ENCODE measurements at places on chromosomes 12 and 14.
A peak's percentile ranks its signal among the peaks of the same experiment; 100 is the strongest.

- DNase-seq: no peak
Measured at GRCh38 chr12:3795066-3795465, 42.2 kb upstream of the CRACR2A start.

DNA sequence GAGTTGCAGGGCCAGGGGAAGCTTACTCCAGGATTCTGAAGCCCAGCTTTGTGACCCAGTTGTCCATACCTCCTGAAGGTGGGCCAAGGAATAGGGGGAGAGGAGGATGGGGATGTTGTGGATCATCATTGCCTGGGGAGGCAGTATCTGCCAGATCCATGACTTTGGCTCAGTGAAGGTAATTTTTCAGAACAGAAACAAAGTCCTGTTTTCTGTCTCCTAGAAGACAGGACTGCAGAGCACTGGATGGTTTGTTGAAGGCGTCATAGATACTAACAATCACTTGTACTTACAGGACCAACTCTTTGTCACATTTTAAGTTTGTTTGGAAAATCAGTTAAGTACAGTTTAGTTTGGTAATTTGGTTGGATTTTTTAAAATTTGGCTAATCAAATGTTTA is 38.4 kb downstream of the ANO6 start:
- DNase-seq: no peak

- no peak for DNase-seq
Measured at GRCh38 chr14:53260928-53261327, 107.8 kb upstream of the DDHD1 start.

DNA sequence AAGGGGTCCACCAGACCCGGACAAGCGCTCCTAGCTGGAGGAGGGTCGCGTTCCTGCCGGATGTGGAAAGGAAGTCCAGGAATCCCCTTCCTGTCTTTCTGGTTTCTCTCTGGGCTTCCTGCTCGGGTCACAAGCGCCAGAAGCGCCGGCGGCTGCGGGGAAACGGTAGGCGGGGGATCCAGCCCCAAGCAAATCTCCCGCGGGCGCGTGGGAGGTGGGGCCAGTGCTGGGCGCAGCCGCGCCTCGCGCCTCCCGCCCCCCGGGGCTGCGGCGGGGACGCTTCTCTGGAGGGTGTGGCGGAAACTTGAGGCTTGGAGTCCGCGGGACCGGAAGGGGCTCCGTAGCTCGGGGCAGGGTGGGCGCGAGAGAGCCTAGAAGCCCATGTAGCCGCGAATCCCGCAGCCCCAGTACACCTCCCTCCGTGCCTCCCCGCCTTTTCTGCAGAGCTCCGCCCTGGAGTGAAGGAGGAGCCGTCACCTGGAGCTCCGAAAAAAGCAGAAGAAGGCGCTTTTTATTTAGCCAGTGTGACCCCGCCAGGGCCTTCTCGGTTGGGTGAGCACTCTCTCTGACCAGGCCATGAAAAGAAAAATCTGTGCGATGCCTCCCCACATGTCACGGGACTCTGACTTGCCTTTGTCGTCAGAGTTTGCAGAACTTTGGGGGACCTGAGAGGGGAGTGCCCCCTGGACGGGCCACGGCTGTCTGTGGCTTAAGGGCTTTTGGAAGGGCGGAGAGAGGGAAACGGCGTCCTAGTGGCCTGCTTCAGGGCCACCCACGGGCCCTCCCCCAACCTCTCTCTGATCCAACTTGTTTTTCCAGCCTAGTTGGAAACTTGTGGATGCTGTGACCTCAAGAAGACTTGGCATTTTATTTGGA is 21.4 kb upstream of the CLEC2D start:
- DNase-seq: peak; percentile 92

GRCh38 chr12:132263061-132263360 is 66.4 kb downstream of the GALNT9 start:
- DNase-seq: no peak

- DNase-seq: peak; percentile 21
Measured at GRCh38 chr12:2691345-2692071, 103.3 kb upstream of the FKBP4 start.

- DNase-seq: no peak
Measured at GRCh38 chr12:18975933-18976332, 153.6 kb upstream of the PLEKHA5 start.

DNA sequence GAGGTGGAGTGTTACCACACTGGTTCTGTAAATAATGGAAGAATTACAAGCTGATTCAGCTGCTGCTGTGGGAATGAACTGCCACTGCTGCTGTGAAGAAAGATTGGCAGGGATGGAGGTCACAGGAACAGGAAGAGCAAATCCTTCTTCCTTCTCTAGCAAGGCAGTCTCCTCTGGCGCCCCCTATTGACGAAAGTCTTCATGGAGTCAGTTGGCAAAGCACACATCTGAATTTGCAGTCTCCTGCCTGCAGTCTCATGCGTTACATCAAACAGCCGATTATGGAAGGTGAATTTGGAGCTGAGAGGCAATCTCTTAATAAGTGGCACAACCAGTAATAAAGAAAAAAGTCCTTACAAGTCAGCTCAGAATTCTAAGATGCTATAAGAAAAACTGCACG is 106.0 kb upstream of the TMTC1 start:
- DNase-seq: peak; percentile 2

DNA sequence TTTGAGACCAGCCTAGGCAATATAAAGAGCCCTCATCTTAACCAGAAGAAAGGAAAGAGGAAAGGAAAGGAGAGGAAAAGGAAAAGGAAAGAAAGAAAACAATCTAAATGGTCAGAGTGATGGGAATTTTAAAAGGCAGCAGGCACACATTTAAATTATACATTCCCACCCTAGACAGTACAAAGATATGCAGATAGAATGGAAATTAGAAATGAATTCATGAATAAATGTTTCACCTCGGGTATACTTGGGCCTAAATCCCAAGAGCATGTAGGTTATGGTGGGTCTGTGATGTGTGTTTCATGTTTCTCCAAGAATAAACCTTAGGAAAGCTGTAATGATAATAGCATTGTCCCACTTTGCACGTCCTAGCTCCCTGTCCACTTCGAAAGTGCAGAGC is 104.6 kb upstream of the SLCO1C1 start:
- DNase-seq: no peak

DNA sequence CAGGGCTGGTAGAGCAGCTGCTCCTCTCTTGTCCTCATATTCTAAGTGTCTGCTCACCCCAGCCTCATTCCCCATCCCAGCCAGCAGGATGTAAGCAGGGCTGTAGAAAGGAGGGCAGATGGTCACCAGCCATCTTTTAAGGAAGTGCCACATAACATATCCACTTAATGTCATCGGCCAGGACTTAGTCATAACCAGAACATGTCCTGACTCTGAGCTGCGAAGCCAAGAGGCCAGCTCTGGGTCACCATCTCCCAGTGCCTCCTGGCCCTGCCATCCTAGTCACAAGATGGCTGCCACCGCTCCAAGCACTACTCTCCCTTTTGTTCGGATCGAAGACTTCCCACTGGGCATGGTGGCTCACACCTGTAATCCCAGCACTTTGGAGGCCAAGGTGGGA is 123.9 kb downstream of the PLXNC1 start:
- no peak for DNase-seq

DNA sequence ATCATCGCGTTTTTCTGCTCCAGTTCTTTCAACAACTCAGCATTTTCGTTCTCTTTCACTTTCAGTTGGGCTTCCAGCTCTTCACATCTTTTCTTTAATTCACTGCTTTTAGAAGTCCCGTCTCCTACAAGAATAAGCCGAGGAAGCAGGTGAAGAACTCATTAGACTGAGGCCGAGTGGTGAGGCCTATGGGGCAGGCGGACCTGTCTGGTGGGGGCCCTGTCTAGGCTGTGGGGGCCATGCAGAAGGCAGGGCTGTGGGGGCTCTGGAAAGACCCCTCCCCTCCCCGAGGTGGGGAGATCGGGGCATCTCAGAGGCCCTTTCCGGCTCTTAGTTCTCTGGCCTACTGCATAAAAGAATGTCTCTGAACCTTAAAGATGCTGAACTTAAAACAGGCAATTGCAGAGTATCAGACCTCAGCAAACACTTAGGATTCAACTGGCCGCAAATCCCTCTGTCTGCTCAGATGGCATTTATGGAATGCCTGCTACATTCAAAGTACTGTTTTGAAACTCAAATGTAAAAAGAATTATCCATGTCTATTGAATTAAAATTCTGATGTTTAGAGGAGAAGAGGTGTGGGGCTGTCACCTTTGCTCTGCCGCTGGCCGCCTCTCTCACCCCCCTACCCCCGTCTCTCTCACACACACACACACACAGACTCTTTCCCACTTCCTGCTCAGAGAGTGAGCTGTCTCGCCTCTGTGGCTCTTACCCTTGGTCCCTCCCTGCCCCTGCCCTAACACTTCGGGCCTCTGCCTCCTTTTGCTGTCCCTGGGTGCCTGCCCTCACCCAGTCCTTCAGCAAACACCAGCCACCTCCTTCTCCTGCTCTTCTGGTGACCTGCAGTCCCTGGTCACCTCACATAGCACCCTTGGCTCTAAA is 34.7 kb downstream of the CCDC92 start:
- DNase-seq: no peak

- no peak for DNase-seq
Measured at GRCh38 chr12:92759634-92760268, 57.0 kb downstream of the PLEKHG7 start.

GRCh38 chr14:68379510-68380328 is 413.1 kb downstream of the ZFP36L1 start:
- DNase-seq: no peak

DNA sequence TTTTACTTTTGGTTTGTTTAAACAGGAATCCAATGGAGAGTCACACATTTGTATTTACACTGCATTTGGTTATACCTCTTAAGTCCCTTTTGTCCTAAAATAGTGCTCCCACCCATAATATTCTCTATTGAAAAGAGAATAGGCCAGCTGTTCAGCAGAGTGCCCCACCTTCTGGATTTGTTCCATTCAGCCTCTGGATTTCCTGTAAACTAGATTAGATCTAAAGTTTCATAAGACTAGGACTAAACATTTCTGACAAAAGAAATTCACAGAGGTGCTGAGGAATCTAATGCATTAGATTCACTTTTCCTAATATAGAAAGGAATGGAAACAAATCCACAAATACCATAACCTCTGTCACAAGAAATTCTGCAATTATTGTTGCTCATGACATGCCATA is 38.1 kb downstream of the GCH1 start:
- DNase-seq: no peak

DNA sequence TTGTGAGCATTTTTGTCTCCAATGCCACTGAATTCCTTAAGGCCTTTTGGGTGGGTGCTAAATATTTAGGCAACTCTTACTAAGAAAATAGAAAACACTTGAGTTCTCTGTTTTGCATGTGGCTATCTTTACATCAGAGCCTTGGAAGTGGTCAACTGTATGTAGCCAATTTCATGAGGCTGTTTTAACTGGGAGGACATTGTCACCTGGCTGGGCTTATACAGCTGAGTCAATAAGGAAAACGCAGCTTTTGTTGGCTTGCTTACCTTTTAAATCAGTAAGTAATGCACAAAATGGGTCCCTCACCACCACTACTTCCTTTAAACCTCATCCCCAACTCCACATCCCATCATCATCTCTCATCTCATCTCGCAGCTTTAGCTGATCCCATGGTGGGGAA is 194.3 kb downstream of the RGS6 start:
- no peak for DNase-seq

- no peak for DNase-seq
Measured at GRCh38 chr14:90778571-90779255, 37.5 kb downstream of the TTC7B start.

DNA sequence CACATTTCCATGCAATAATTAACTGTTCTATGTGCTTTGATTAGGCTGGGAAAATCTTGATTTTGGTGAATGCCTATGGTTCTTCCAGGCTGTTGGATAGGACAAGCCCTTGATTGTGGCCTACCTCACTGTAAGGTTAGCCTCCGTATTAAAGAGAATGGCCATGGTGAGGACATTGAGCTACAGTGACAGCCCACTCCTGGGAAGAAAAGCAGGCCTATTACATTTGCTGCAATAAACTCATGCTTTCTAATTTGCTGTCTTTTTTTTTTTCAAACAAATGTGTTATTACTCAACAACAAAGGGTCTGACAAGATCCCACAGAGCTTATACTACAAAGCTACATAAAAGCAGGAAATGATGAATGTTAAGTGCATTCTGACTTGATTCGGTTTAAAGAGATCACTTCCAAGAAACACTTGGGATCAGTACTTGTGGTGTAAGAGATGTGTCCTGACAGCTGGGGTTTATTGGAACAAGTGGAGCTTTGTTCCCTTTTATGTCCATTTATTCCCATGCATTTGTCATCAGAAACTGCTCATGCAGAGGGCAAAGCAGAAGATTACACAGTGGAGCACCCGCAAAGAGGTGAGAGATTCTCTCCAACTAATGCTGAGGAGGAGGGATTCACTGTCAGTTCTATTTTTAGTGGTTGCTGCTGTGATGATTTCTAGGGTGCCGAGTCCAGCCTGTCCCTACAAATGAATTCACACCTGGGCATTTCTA is 29.1 kb upstream of the KCNK10 start:
- DNase-seq: no peak

DNA sequence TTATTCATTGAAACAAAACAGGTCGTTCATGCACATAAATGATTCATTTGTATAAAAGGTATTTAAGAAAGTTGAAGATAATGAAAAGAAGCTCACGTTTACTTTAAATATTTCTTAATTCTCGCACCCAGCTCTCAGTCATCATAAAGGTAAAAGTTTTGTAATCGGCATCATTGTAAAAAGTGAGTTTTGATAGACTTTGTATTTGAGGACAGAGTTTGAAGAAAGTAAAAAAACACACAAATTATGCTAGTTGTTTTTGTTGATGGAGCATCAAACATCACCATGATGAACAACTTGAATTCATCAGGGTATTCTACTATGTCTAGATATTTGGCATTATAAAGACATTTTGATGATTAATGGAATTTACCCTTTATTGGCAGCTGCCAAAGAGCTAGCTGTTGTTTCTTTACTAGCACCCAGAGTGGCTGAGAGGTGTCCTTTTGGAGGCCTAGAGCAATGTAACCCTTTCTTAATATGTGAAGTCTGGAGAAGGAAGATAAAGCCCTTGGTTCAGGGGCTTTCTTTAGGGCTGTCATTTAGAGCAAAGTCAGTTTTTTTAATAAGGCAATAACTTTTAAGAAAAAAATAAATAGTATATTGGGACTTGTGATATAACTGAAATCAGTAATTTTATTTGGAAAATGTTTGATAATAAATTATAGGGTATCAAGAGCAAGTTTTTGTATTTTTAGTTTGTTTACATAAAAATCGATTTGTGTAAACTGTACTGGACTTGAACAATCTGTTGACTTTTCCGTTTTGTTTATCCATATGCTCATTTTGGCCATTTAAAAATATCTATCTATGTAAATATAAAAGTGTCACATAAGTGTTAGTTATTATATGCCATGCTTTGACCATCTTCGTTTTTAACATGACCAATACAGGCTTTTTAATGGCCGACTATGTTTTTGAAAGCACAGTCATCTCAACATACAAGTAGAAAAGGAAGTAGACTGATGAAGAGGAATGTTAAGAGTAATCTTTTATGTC is 7.4 kb downstream of the GLRX5 start:
- no peak for DNase-seq

DNA sequence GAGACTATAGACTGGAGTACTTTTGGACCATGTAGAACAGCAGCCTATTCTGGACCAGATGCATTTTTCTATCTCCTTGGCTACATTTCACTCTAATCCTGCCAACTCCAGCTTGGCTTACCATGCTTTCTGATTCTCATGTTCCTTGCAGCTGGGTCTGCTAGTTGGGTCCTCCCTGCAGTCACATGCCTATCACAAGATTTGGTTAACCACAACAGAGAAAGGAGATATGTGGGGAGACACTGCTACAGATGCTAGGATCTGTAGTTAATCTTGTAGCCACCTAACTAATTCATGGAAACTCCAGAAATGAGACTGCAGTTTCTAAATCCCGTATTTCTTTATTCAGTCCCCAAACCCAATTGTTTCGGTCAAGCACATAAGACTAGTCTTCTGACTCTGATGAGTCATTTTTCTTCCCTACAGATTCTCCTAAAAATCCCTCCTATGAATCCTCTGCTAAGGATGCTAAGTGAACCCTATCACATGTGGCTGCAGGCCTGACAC is 410.6 kb downstream of the DAD1 start:
- DNase-seq: no peak
